ENCODE measurements at places on chromosomes 2 and 18. TPM values are rescaled to one million over a fixed set of nuclear protein-coding genes. Genes with fewer than 3 reads are reported as not detected.

GRCh38 chr2:230459216-230459615 is 43.2 kb downstream of the SP100 start:
- peaks cover 13% of the 10 kb centered on the region for H3K36me3 ChIP-seq
- no peak overlapping the region for H3K4me3 ChIP-seq
- no peak for DNase-seq
- H3K27ac ChIP-seq: no peak overlapping the region

- DNase-seq: no peak
- H3K4me3 ChIP-seq: no peak overlapping the region
- H3K4me1 ChIP-seq: no peaks in the 10 kb centered on the region
- no peaks in the 10 kb centered on the region for H3K36me3 ChIP-seq
- H3K27ac ChIP-seq: no peak overlapping the region
- H3K27me3 ChIP-seq: no peaks in the 10 kb centered on the region
Measured at GRCh38 chr18:75896865-75897264, 469.4 kb upstream of the SMIM21 start.

DNA sequence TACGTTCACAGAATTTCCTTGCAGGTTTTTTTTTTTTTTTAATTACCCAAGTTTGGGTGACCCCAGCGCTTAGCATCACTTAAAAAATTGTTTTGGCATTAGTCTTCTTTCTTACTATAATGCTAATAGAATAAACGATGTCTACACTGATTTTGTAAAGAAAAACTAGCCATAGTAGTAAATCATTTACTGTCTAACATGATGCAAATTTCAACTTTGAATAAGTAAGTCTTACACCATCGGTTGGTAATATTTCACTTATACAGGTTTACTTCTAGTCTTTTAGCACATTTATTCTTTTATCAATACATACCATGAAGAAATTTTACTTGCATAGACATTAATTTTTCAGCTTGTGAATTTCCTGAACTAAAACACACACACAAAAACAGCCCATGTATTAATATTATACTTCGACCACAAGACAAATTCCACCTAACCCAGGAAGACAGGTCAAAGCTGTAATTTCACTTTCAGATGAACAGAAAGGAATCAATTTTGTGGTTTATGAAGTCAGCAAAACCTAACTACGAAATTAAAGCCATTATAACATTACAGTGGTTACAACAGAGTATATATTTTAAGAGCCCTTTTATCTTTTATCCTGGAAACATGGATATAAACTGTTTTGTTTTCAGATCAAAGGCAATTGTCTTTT is 1.9 kb downstream of the YES1 start:
- no peak overlapping the region for H3K4me3 ChIP-seq
- no peaks in the 10 kb centered on the region for H3K36me3 ChIP-seq
- no peaks in the 10 kb centered on the region for H3K27me3 ChIP-seq
- DNase-seq: no peak

- H3K36me3 ChIP-seq: peaks cover 2% of the 10 kb centered on the region
- no peak overlapping the region for H3K27ac ChIP-seq
- no peaks in the 10 kb centered on the region for H3K27me3 ChIP-seq
- no peak overlapping the region for H3K4me3 ChIP-seq
- peaks cover 10% of the 10 kb centered on the region for H3K4me1 ChIP-seq
Measured at GRCh38 chr2:3472296-3472695, 47.0 kb downstream of the ADI1 start.

DNA sequence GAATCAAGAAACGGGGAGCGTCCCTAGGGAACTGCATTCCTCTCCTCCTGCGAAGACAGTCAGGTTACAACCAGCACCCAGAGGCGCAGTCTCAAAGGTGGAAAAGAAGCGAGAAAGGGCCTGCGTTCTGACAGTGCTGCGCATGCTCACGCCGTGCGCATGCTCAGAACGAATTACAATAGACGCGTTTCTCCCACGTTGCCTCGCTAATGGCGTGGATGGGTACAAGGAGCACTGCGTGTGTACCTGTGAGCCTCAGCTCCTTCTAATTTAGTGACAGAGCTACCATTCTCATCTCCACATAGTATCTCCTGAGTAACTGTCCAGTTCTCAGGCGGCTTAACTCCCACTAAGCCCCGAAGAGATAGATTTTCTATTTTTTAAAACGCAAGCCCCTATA is 448.8 kb downstream of the TXNL1 start:
- no peaks in the 10 kb centered on the region for H3K4me1 ChIP-seq
- H3K27me3 ChIP-seq: no peaks in the 10 kb centered on the region
- H3K4me3 ChIP-seq: no peak overlapping the region
- no peaks in the 10 kb centered on the region for H3K36me3 ChIP-seq
- no peak overlapping the region for H3K27ac ChIP-seq

DNA sequence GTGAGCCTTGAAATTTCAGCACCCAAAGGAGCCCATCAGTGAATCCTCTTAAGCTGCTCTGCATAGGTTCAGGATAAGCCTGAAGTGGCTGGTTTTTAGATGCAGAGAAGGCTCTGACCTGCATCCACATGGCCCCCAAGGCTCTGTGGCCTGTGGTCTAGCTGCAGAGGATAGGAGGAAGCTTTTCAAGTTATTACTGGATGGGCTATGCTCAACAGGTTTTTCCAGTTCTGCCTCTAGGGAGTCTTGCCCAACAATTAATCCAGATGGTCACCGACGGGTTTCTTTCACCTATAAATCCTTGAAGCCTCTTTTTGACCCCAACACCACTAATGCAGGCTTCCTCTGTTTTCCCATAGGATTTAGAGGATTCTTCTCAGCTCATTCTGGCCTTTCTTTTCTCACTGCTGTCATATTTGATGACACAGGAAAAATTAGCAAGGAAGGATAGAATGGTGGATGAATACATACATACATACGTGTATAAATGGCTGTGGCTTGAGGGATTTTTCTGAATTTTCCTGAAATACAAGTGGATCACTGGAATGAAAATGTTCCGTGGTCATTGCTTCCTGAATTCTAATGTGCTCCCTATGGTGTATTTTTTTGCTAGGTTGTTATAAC is 52.2 kb upstream of the BCL2L11 start:
- H3K4me3 ChIP-seq: no peak overlapping the region
- H3K27ac ChIP-seq: no peak overlapping the region
- no peaks in the 10 kb centered on the region for H3K4me1 ChIP-seq

- no peak overlapping the region for H3K27ac ChIP-seq
- no peaks in the 10 kb centered on the region for H3K27me3 ChIP-seq
- no peak for DNase-seq
- no peak overlapping the region for H3K4me3 ChIP-seq
Measured at GRCh38 chr2:161713706-161714105, 89.5 kb downstream of the SLC4A10 start.

DNA sequence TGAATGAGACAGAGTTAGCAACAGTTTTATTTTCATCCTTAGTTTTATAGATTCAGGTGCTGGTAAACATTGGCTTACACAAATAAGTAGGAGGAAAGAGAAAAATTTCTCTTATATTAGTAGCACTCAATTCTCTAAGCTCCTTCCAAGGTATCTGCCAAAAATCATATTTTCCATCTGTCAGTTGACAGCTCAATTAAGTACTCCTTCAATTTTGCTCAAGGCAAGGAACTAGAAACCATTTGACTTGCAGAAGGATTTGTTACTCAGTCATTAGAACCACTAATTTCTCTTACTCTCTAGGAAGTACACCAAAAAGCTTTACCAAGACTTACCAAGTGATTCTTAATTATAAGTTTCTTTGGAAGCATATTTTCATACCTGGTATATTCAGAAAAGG is 101.4 kb upstream of the ATP8B1 start:
- H3K4me3 ChIP-seq: no peak overlapping the region
- H3K4me1 ChIP-seq: no peaks in the 10 kb centered on the region
- no peaks in the 10 kb centered on the region for H3K36me3 ChIP-seq
- no peak overlapping the region for H3K27ac ChIP-seq

The PMS1 gene
- 33.3 TPM for total RNA-seq

The GYPC gene
- 91.2 TPM for total RNA-seq
